ENCODE measurements at places on chromosomes 16 and 17. TPM values are rescaled to one million over a fixed set of nuclear protein-coding genes. Genes with fewer than 3 reads are reported as not detected.

- no peak overlapping the region for H3K27ac ChIP-seq
- no peaks in the 10 kb centered on the region for H3K36me3 ChIP-seq
- no peaks in the 10 kb centered on the region for H3K4me1 ChIP-seq
- no peak for DNase-seq
These were observed 139.8 kb downstream of the ENGASE start for GRCh38 chr17:79214459-79214858.

GRCh38 chr17:76554131-76554530 is 14.3 kb downstream of the PRCD start:
- H3K27me3 ChIP-seq, result no peaks in the 10 kb centered on the region
- no peak overlapping the region for H3K4me3 ChIP-seq
- no peak for DNase-seq
- H3K27ac ChIP-seq, result peak overlapping the region; percentile 49
- H3K4me1 ChIP-seq, result peaks cover 3% of the 10 kb centered on the region

GRCh38 chr17:1111599-1112443 is 68.0 kb downstream of the ABR start:
- peaks cover 38% of the 10 kb centered on the region for H3K4me1 ChIP-seq
- no peaks in the 10 kb centered on the region for H3K27me3 ChIP-seq
- DNase-seq, result no peak
- no peak overlapping the region for H3K4me3 ChIP-seq

GRCh38 chr16:79318143-79318899 is 282.2 kb downstream of the MAF start:
- H3K27me3 ChIP-seq, result no peaks in the 10 kb centered on the region
- H3K36me3 ChIP-seq, result no peaks in the 10 kb centered on the region
- H3K27ac ChIP-seq, result no peak overlapping the region
- no peaks in the 10 kb centered on the region for H3K4me1 ChIP-seq
- DNase-seq, result no peak

- no peak overlapping the region for H3K27ac ChIP-seq
- no peak for DNase-seq
- H3K27me3 ChIP-seq, result no peaks in the 10 kb centered on the region
- H3K4me3 ChIP-seq, result no peak overlapping the region
- peaks cover 25% of the 10 kb centered on the region for H3K36me3 ChIP-seq
These were observed 52.8 kb downstream of the NDEL1 start for GRCh38 chr17:8488491-8488890.

DNA sequence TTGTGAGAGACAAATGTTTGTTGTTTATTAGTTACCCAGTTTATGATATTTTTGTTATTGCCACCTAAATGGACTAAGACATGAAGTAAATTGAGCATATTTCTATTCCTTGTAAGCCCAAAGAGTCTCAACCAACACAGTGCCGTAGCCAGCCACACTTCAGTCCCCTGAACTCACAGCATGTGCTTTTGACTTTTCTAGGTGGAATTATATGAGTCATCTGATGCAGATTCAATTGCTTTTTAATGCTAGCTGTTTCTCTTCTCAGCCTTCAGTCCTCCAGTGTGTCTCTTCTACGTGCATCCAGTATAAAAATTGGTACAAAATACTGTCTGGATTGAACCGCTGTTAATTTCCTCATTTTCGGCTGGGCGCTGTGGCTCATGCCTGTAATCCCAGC is 39.0 kb downstream of the IQCK start:
- H3K4me1 ChIP-seq, result peaks cover 13% of the 10 kb centered on the region
- no peak overlapping the region for H3K4me3 ChIP-seq
- no peak overlapping the region for H3K27ac ChIP-seq

DNA sequence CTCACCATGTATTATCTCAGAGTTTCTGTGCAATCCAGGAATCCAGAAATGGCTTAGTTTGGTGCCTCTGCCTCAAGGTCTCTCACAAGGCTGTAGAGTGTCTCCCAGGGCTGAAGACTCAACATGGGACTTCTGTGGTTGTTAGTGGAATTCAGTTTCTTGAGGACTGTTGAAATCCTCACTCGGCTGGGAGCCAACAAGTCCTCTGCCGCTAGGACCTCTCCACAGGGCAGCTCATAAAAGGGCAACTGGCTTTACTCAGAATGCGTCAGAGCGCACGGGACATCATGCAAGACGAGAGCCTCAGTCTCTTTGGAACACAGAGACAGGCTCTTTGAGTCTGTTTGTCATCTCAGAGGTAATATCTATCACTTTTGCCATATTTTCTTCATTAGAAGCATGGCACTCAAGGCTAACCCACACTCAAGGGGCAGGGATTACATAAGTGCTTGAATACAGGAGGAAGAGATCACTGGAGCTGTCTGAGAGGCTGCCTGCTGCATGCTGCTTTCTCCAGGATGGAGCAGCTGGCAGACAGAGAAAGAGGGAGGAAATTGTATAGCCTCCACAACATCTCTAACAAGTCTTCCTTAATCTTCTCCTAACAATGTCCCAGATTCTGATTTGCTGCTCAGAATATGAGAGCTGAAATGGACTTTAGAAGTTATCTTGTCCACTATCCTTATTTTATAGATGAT is 97.5 kb upstream of the ASIC2 start:
- peaks cover 19% of the 10 kb centered on the region for H3K27me3 ChIP-seq
- no peak for DNase-seq
- no peaks in the 10 kb centered on the region for H3K4me1 ChIP-seq
- H3K27ac ChIP-seq, result no peak overlapping the region
- H3K36me3 ChIP-seq, result no peaks in the 10 kb centered on the region

DNA sequence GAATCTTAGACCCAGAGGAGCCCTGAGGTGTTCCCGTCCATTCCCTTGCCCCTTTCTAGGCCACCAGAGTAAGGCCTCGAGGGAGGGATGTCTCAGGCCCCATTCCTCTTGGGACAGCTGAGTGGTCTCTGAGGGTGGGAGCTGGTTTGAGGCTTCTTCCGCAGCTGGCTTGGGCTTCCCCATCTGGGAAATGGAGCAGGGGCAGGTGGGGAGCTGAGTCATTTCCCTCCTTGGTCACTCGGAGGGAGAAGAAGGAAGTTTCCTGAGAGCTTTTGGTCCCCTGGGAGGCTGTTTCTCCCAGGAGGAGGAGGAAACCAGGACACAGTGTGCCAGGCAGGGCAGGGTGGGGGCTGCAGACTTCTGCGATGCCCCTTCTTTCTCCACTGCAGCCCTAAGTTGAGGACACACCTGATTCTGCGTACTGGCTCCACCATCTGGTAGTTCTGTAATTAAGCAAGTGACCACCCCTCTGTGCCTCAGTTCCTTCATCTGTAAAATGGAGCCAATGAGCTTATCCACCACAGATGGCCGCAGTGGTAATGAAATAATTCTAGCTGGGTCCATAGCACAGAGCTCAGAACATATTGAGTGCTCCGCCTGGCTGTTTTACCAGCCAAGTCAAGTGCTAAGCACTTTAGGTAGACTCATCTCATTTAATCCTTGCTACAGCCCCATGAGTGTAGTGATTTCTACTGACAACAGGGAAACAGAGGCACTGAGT is 1.6 kb upstream of the KCNJ12 start:
- no peaks in the 10 kb centered on the region for H3K27me3 ChIP-seq
- H3K27ac ChIP-seq, result no peak overlapping the region
- no peak for DNase-seq
- H3K4me1 ChIP-seq, result peaks cover 29% of the 10 kb centered on the region

DNA sequence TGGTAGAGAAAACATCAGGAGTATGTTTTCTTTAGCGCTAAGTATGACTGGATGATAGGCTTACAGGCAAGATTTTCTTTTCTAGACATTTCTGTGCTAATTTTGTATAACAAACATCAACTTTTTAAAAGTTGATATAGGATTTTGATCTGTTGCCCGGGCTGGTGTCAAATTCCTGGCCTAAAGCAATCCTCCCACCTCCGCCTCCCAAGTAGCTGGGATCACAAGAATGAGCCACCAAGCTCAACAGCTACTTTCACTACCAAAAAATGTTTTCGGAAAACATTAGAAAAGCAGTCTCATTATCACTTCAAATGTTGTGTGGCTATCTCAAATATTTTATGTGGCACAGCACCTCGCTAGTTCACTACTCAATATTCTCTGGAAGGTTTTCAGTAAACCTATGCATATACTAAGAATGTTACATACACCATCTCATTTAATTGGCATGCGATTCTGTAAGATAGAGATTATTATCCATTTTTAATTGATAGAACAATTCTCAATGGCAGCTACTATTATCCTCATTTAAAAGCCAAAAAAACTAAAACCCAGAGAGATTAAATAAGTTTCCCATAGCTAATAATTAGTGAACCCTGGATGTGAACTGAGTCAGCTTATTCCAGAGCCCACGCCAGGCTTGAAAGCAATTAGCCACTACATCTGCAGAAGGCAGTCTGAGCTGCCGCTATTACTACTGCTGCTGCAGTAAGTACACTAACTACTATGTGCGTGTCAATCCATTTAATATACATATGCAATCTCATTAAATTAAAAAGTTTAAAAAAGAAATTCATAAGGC is 41.7 kb downstream of the CREBBP start:
- DNase-seq, result no peak
- H3K27ac ChIP-seq, result no peak overlapping the region
- peaks cover 3% of the 10 kb centered on the region for H3K4me1 ChIP-seq

GRCh38 chr17:20122254-20122879 is 113.2 kb downstream of the SPECC1 start:
- no peaks in the 10 kb centered on the region for H3K36me3 ChIP-seq
- no peak overlapping the region for H3K4me3 ChIP-seq
- no peaks in the 10 kb centered on the region for H3K4me1 ChIP-seq
- DNase-seq, result no peak
- no peak overlapping the region for H3K27ac ChIP-seq

DNA sequence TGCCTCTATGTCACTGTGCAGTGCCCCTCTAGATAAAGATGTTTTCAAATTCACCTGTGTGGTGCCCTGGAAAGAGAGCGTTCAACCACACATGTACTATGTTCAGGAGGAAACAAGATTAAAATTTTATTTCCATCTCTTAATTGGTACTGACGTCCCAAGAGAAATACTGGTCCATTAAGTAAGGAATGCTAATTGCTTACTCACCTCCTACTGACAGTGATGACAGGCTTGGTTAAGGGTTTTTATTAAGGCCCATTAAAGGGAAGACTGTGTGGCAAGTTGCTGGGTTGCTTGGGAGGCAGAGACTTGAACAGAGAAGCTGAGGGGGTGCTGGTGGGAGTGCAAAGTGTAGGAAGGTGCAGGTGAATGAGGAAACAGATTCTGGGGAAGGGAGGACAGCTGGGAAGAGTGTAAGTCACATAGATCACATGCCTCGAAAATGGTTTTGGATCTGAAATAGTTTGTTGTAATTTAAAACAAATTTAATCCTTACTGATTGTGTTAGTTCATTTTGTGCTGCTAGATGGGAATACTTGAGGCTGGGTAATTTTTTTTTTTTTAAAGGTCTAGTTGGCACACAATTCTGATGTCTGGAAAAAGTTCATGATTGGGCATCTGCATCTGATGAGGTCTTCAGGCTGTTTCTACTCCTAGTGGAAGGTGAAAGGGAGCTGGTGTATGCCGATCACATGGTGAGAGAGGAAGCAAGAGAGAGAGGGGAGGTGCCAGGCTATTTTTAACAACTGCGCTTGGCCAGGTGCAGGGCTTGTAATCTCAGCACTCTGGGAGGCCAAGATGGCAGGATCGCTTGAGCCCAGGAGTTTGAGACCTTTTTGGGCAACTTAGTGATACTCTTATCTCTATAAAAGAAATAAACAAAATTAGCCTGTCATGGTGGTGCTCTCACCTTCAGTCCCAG is 140.5 kb downstream of the CACNG3 start:
- H3K36me3 ChIP-seq, result no peaks in the 10 kb centered on the region
- H3K27me3 ChIP-seq, result no peaks in the 10 kb centered on the region
- no peak for DNase-seq
- H3K4me1 ChIP-seq, result no peaks in the 10 kb centered on the region
- no peak overlapping the region for H3K4me3 ChIP-seq

GRCh38 chr16:83561876-83562275 is 245.9 kb upstream of the HSBP1 start:
- no peaks in the 10 kb centered on the region for H3K4me1 ChIP-seq
- H3K27ac ChIP-seq, result no peak overlapping the region
- H3K36me3 ChIP-seq, result no peaks in the 10 kb centered on the region

DNA sequence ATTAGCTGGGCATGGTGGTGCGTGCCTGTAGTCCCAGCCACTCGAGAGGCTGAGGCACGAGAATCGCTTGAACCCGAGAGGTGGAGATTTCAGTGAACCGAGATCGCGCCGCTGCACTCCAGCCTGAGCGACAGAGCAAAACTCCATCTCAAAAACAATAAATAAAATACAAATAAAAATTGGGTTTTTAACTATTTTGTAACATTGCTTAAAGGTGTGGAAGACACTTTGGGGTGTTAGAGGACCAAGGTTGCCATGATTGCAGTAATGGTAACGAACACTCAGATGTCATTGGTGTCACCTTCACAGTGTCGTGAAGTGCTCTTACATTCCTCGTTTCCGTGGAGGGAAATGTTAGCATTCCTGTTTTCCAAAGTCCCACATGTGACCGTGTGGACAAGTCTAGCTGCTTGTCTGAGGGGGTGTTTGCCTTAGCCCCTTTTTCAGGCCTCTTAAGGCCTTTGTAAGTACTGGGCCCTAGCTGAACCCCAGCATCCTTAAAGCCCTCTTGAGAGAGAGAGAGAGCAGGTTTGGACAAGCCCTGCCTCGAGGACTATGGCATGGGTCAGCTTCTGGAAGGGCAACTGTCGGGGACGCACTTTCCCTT is 8.6 kb downstream of the C16orf96 start:
- no peaks in the 10 kb centered on the region for H3K36me3 ChIP-seq
- no peak overlapping the region for H3K27ac ChIP-seq
- no peaks in the 10 kb centered on the region for H3K27me3 ChIP-seq

DNA sequence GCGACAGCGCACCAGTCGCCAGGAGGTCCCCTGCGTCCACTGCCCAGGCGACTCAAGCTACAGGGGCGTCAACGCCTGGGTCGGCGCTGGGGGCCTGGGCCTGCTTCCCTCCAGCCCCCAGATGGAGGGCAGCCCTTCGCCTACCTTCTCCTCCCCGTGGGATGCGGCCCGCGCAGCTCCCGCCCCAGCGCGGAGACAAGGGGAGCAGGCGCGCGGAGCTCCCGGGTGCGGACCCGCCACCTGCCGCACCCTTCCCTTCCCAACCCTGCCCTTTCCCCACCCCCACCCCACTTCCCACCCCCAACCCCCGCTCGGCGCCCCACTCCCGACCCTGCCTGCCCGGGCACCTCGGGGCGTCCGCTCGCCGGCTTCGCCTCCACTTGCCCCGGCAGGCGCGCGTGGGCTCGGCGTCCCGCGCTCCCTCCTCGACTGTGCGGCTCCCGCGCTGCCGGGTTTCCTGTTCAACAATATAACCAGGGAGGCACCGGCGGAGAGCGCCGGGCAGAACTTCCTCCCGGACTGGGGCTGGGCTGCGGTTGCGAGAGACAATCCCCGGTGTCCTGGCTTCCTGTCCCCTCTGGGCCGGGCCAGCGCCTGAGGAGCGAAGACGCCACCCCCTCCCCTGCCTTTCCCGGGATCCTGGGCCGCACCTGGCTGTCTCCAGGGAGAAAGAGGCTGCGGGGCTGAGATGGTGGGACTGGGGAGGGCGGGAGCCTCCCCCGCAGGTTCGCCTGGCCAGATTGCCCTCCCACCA is at the start of gene ARHGAP27:
Gene ARHGAP27, minus strand, starts transcription at position 466 of the 754 bp plus-strand sequence. CDS start 2,591 bp downstream, outside the sequence.
- no peaks in the 10 kb centered on the region for H3K36me3 ChIP-seq
- peak within 1 kb of the TSS; percentile 92 for H3K27ac ChIP-seq
- DNase-seq, result peak; percentile 56
- peaks cover 8% of the 10 kb centered on the region for H3K4me1 ChIP-seq

- H3K4me3 ChIP-seq, result no peak overlapping the region
- peaks cover 3% of the 10 kb centered on the region for H3K4me1 ChIP-seq
- H3K36me3 ChIP-seq, result no peaks in the 10 kb centered on the region
- no peaks in the 10 kb centered on the region for H3K27me3 ChIP-seq
- DNase-seq, result no peak
These were observed 123.0 kb downstream of the CDYL2 start for GRCh38 chr16:80681436-80681835.

The CD300LG gene
- total RNA-seq, result 1.1 TPM

The ACSM2A gene
- not detected for total RNA-seq

The TMEM98 gene
- 46.8 TPM for total RNA-seq

The CD300LB gene
- 1.2 TPM for total RNA-seq

The PRRT2 gene
- total RNA-seq, result 1.2 TPM

The SRCAP gene
- 45.9 TPM for total RNA-seq

The CA5A gene
- 0.63 TPM for total RNA-seq

The CD300H gene
- 1.1 TPM for total RNA-seq

The ACSM5 gene
- total RNA-seq, result 0.40 TPM

Data from lung (tissue), 17 donors.